ENCODE measurements at places on chromosomes 5 and 9. TPM values are rescaled to one million over a fixed set of nuclear protein-coding genes. Genes with fewer than 3 reads are reported as not detected.

Gene GLRA1
- not detected for total RNA-seq

Gene PCDHGA10
- 0.12 TPM for total RNA-seq

Gene ZDHHC21
- total RNA-seq, result 7.4 TPM

Gene PCDHB11
- total RNA-seq, result not detected

Gene ZBTB43
- 30.2 TPM for total RNA-seq

Gene PCDHB7
- not detected for total RNA-seq

GRCh38 chr9:136939996-136940525 is 4.5 kb downstream of the FBXW5 start:
- H3K4me1 ChIP-seq, result peaks cover 10% of the 10 kb centered on the region
- DNase-seq, result no peak

DNA sequence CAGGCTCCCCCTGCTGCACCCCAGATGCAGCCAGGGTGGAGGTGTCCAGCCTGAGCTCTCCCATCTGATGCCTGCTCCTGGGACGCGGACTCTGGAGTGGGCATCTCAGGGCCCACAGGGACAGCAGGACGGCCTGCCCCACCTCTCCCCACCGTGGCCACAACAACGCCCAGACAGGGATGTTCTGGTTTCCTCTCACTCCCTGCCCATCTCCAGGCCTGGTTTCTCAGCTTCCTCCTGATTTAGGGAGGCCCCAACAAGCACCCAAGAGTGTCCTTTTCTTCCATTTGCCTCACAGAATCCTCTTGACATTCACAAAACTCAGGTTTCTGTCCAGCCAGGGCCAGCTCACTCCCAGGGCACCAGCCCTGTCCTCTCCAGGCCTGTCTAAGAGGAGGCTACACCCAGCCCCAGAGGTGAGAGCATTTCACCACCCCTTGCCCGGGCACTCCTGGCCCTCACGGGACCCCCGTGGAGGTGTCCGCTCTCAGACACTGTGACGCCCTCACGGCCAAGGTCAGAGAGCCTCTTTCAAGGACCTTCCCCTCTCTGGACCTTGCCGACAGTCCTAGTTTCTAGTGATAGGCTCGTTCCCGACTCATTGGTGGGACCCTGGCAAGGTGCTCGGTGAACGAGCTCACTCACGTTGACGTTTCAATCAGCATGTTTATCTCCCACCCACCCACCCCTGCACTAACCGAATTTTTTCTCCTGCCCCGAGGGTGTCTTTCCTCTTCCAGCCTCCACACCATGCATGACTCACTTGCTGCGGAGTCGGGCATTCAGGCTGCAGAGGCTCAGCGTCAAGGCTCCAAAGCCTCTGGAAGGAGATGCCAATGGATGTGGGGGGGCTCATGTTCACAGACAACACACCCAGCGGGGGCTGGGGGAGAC is 62.0 kb upstream of the UNC5A start:
- no peaks in the 10 kb centered on the region for H3K36me3 ChIP-seq
- peaks cover 52% of the 10 kb centered on the region for H3K27me3 ChIP-seq
- peaks cover 17% of the 10 kb centered on the region for H3K4me1 ChIP-seq

GRCh38 chr5:134537297-134537696 is 11.8 kb downstream of the JADE2 start:
- H3K27me3 ChIP-seq, result no peaks in the 10 kb centered on the region
- no peak for DNase-seq
- no peak overlapping the region for H3K4me3 ChIP-seq
- H3K27ac ChIP-seq, result peak overlapping the region; percentile 58
- no peaks in the 10 kb centered on the region for H3K36me3 ChIP-seq
- H3K4me1 ChIP-seq, result peaks cover 68% of the 10 kb centered on the region

DNA sequence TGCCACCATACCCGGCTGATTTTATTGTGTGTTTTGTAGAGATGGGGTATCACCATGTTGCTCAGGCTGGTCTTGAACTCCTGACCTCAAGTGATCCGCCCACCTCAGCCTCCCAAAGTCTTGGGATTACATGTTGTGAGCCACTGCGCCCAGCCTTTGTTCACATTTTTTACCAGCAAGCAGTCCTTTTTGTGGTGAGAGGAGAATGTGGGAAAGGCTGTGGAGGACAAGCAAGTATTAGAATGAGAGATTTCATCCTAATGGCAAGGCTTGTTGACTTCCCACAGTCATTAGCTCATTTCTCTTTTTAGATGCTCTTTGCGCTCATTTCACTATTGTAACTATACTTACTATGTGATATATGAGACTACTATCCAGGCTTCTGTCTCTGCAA is 6.1 kb downstream of the IL31RA start:
- peak overlapping the region; percentile 44 for H3K4me3 ChIP-seq
- H3K27ac ChIP-seq, result peak overlapping the region; percentile 93
- peaks cover 45% of the 10 kb centered on the region for H3K4me1 ChIP-seq

DNA sequence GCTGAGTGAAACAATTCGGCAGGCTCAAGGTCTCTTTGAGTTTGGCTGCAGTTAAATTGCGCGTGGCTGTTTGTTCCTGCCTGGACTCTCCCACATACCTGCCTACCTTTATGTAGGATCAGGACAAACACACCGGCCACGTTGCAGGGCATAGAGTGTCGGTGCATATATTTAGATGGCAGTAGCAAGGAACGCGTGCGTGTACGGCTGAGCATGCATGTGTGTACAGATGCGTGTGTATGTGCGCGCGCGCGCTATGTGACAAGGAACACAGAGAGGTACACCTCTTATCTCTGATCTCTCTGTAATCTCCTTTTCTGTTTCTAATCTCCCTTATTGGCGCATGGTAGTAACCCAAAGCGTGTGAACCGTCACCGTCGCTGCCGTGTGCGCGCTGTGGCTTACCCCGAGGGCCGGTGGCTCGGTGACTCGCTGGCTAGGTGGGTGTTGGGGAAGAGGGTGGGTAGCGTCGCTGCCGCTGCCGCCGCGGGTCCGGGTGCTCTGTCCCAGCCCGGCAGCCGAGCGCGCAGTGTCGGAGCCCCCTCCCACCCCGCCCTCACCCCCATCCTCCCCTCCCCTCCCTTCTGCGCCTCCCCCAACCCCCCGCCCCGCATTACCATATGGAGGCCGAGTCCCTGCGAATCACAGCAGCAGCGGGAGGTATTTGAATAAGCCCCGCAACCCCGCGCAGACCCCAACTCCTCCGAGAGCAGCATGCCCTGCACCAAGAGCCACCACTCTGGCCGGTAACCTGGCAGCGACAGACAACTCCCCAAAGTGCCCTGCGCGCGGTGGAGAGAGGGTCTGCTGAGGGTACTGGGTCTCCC is 204.8 kb downstream of the MEF2C start:
- H3K27me3 ChIP-seq, result peaks cover 90% of the 10 kb centered on the region
- peak overlapping the region; percentile 19 for H3K27ac ChIP-seq
- H3K4me1 ChIP-seq, result peaks cover 42% of the 10 kb centered on the region
- H3K36me3 ChIP-seq, result peaks cover 15% of the 10 kb centered on the region
- no peak for DNase-seq

- DNase-seq, result no peak
- no peak overlapping the region for H3K4me3 ChIP-seq
- H3K27ac ChIP-seq, result no peak overlapping the region
- no peaks in the 10 kb centered on the region for H3K4me1 ChIP-seq
These were observed 356.1 kb downstream of the SPOCK1 start for GRCh38 chr5:137142764-137143605.

DNA sequence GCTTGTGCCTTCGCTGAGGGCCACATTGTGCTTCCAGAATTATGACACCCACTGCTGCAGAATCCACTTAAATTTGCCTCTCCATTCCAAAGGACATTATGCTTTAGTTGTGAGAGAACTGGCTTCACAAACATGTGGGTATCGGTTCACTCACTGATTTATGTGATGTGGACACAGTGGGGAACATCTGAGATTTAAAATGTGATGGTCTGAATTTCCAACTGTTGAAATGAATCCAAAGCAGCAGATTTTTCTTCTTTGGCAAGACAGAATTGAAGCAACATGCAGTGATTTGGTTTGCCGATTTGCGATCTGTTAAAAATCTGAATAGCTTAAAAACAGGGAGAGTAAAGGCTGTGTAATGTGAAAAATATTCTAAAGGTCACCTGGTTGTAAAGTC is 20.3 kb downstream of the PCSK5 start:
- H3K27me3 ChIP-seq, result peaks cover 14% of the 10 kb centered on the region
- H3K4me3 ChIP-seq, result no peak overlapping the region
- H3K36me3 ChIP-seq, result peaks cover 4% of the 10 kb centered on the region
- H3K4me1 ChIP-seq, result peaks cover 47% of the 10 kb centered on the region
- no peak overlapping the region for H3K27ac ChIP-seq

DNA sequence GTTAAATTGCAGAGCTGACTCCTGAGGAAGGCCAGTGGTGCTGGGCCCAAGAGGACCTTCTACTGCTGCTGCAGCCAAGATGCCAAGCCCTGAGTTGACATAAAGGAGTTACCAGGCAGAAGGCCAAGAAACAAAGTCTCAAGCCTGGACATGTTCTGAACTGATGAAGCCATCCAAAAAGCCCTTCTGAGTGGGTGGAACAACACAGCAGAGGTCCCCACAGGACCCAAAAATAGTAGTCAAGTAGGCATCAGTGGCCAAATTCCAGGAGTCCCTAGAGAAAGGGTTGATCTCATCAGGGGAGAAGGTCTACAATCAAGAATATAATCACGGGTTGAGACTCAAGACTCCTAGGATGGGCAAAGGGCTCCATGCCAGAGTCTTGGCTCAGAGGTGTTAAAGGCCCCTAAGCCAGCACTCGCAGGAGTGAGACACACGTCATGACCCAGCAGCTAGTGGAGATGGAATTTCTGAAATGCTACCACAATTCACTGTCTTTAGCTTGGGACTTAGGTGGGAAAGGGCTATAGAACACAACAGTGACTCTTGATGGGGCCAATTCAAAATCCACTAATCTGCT is 119.7 kb downstream of the FANCC start:
- no peaks in the 10 kb centered on the region for H3K36me3 ChIP-seq
- no peaks in the 10 kb centered on the region for H3K4me1 ChIP-seq
- H3K27ac ChIP-seq, result no peak overlapping the region
- H3K4me3 ChIP-seq, result no peak overlapping the region
- no peaks in the 10 kb centered on the region for H3K27me3 ChIP-seq

- H3K4me3 ChIP-seq, result no peak overlapping the region
- H3K36me3 ChIP-seq, result no peaks in the 10 kb centered on the region
- no peak for DNase-seq
- H3K27me3 ChIP-seq, result peaks cover 9% of the 10 kb centered on the region
These were observed 4.7 kb upstream of the OR1Q1 start for GRCh38 chr9:122609804-122610203.

- no peaks in the 10 kb centered on the region for H3K4me1 ChIP-seq
- no peak for DNase-seq
- H3K27ac ChIP-seq, result no peak overlapping the region
- H3K4me3 ChIP-seq, result no peak overlapping the region
- no peaks in the 10 kb centered on the region for H3K27me3 ChIP-seq
These were observed 92.9 kb downstream of the RXRA start for GRCh38 chr9:134419000-134419683.

- H3K27me3 ChIP-seq, result no peaks in the 10 kb centered on the region
- DNase-seq, result no peak
- H3K27ac ChIP-seq, result no peak overlapping the region
These were observed 431.1 kb downstream of the DTWD2 start for GRCh38 chr5:118557251-118557661.

- peaks cover 6% of the 10 kb centered on the region for H3K27me3 ChIP-seq
- no peak overlapping the region for H3K4me3 ChIP-seq
- no peaks in the 10 kb centered on the region for H3K36me3 ChIP-seq
- H3K27ac ChIP-seq, result no peak overlapping the region
- H3K4me1 ChIP-seq, result no peaks in the 10 kb centered on the region
These were observed 74.9 kb upstream of the SELENOP start for GRCh38 chr5:42886635-42887034.

- peaks cover 17% of the 10 kb centered on the region for H3K36me3 ChIP-seq
- H3K4me3 ChIP-seq, result peak overlapping the region; percentile 96
- peak; percentile 69 for DNase-seq
- peak overlapping the region; percentile 89 for H3K27ac ChIP-seq
- no peaks in the 10 kb centered on the region for H3K27me3 ChIP-seq
These were observed 480 bp downstream of the LMNB1 start for GRCh38 chr5:126777257-126777974.

DNA sequence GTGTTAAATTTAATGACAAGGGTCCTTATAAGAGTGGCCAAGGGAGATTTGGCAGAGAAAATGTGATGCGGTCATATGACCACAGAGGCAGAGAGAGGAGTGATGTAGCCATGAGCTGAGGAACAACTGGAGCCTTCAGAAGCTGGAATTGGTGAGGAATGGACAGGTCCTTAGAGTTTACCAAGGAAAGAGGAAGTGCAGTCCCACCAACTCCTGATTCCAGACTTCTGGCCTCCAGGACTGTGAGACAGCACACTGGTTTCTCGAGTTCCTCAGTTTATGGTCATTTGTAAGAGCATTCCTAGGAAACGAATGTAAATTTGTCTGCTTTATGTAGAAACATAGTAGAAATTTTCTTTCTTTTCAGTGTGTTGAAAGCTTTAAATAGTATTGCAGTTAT is 410.1 kb downstream of the CDH18 start:
- no peak for DNase-seq
- H3K27me3 ChIP-seq, result no peaks in the 10 kb centered on the region
- H3K27ac ChIP-seq, result no peak overlapping the region
- no peak overlapping the region for H3K4me3 ChIP-seq
- no peaks in the 10 kb centered on the region for H3K4me1 ChIP-seq

GRCh38 chr9:125897481-125897880 is 150.3 kb downstream of the PBX3 start:
- H3K4me3 ChIP-seq, result no peak overlapping the region
- H3K4me1 ChIP-seq, result no peaks in the 10 kb centered on the region
- H3K27ac ChIP-seq, result no peak overlapping the region
- no peak for DNase-seq
- H3K27me3 ChIP-seq, result no peaks in the 10 kb centered on the region

DNA sequence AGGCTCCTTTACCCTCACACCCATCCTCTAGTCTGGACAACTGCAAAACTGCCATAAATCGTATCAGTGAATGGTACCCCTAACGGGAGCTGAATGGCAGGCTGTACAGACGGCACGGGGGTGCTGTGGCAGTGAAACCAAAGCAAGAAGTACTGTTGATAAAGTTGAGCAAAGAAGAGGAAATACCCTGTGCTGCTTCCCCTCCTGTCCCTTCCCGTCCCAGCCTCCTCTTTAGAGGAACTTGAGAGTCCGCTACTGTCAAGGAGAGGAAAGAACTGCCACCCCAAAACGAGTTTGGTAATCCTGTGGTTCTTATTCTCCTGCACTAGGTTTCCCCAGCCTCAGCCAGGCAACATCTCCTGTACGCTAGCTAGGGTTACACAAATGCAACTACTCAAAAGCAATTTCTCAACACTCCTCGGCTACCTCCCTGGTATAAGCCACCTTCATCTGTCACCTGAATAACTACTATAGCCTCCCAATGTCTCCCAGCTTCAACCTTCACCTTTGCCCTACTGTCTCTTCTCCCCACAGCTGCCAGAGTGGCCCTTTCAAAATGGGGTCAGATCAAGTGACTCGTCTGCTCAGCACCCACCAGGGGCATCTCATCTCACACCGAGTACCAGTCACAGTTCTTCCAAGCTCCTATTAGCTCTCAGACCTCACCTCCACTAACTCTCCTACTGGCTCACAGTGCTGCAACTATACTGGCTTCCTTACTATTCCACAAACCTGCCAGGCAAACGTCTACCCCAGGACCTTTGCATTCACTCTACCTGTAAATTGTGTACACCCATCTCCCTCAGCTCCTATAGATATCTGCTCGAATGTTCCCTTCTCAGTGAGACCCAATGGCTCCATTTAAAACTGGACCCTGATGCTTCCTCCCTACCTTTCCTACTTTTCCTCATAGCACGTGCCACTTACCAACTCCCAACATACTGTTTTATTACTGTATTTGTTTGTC is 4.1 kb downstream of the GLRX start:
- H3K27me3 ChIP-seq, result no peaks in the 10 kb centered on the region
- H3K36me3 ChIP-seq, result peaks cover 2% of the 10 kb centered on the region
- peak overlapping the region; percentile 91 for H3K4me3 ChIP-seq
- H3K4me1 ChIP-seq, result peaks cover 80% of the 10 kb centered on the region
